ENCODE measurements at places on chromosomes 3 and 15.

DNA sequence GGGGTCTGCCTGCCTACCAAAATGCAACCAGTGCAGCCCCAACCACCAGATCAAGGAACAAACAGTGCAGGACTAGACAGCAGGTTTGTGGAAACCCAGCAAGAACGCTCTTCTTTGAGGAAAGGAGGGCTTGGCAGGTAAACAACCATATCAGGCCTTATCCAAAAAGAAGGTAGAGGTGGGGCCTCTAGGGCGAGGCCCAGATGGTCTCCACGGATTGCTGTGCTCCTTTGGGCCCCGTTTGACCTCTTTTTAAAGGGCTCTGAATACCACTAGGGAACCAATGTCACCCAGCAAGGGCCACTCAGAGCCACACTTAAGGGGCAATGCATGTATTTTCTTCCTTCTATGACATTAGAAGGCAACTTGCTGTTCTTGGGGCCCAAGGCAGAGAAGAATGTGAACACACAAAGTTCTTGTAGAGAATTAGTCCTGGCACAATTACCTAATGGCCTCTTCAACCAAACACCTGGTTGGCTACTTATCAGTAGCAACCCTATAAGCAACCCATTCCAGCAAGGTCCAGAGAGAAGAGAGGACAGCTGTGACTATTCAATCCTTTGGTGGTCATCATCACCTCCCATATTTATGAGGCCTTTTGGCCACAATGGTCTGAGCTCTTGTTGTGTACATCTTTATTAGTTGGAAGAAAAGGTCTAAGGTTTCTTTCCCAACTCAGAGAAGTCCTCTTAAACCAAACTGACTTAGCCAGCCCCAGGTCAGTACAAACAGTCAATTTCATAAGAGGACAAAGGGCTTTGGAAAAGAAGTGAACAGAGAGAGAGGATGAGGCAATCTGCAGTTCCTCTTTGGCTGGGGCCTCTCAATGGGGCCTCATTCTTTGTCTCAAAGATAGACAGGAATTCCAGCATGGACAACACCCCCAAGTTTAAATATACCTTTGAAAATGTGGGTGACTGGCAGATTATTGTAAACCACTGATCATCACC lies 36.0 kb downstream of the FOXP1 start:
- DNase-seq, result no peak

- no peak for DNase-seq
These were observed 28.1 kb downstream of the NKIRAS1 start for GRCh38 chr3:23888617-23889228.

DNA sequence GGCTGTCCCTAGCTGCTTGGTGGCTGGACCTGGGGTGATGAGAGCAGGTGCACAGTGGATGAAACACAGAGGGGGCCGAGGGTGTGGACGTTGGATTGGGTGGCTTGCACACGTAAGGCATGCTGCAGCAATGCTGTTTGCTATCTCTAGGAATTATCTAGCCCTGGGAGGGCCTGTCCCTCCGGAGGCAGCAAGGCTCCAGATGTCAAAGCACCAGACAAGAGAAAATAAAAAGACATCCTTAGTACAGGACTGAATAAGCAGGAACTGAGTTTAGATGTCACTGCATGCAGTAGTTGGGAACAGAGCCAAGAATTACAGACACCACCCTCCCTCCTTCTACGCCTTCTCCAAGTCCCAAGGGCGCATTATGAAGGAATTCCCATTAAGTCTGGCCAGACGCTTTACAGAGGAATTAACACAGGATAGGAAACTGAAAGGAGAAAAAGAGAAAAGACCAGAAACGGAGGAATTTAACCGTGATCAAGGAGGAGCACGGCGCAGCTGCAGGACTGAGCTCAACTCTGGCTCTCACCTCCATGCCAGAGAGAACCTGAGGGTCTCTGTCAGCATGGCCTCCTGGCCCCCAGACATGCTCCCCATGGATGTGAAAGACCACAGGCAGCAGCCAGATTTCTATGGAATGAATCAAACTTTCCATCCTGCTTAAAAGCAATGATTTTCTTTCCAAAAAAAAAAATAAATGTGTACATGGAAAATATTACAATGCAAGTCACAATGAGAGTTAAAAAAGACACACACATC lies 13.8 kb downstream of the ATP10A start:
- peak; percentile 58 for DNase-seq

DNA sequence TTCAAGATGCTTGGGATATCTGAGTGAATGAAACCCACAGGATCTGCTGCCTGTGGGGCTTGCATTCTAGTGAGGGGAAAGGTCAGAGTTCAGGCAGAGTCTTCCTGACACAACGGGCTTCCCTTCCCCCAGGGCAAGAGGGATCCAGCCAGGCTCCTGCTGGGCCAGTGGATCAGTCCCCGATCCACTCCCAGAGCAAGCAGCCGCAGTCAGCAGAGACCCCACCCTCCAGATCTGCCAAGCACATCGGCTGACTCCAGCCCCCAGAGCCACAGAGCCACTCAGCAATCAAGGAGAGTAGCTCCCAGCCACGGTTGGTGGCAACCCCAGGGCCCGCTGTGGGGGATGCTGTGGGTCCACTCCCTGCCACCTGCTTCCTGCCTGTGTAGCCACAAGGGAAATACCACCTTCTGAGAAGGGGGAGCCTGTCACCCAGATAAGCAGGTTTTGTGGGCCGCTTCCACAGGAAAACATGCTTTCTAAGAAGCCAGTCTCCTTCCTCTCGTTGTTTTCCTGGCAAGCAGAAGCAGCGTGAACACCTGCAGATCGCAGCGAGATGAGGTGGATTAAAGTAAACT lies 44.9 kb downstream of the CPN2 start:
- no peak for DNase-seq

- DNase-seq, result peak; percentile 88
These were observed 317.3 kb upstream of the ARPP21 start for GRCh38 chr3:35322070-35322469.

DNA sequence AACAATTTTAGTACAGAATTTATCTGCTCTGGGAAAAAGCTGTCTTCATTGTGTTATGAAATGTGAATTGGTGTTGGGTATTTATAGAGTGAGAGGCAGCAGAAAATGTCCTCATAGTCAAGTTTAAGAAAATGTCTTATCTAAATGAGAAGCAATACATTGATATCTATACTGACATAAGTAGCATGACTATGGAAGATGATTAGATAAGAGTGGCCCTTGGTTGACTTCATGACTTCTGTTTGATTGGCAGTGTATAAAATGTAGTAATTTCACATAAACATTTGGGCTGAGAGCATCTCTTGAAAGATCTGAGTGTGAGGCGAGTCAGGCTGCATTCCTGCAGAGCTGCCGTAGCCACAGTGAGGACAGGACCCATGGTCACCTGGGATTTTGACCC lies 19.4 kb downstream of the MCTP2 start:
- DNase-seq, result no peak
